Fibroblast of upper back skin (primary cell): ENCODE measurements at places on chromosomes 2 and 18.
A peak's percentile ranks its signal among the peaks of the same experiment; 100 is the strongest.

- no peak for DNase-seq
These were observed 14.4 kb downstream of the IWS1 start for GRCh38 chr2:127511917-127512316.

DNA sequence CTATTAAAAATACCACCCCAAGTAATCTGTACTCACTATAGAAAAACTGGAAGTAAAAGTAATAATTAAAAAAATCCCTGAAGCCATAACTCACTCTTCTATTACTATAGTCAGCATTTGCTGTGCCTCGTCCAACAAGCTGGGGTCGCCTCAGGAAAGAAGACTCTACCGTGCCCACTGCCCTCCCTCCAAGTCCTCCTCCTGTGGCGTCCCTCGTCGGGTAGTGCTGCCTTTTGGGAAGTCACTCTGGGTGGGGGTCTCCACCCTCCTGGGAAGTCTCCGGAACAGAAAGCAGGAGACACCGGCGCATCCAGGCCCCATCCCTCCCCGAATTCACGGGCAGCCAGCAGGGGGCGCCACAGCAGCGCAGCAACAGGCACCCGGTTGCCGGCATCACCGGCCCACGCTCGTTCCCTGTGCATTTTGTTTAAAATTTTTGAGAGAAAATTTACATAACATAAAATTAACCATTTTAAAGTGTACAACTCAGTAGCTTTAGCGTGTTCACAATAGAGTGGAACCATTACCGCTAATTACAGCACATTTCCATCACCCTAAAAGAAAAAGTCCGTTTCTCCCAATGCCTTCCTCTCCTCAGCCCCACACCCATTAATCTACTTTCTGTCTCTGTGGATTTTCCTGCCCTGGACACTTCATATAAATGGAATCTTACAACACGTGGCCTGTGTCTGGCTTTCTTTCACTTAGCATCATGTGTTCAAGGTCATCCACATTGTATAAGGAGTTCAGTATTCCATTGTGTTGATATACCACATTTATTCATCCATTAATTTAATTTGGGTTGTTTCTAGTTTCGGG, 62.2 kb downstream of the ADNP2 start:
- peak; percentile 78 for DNase-seq

DNA sequence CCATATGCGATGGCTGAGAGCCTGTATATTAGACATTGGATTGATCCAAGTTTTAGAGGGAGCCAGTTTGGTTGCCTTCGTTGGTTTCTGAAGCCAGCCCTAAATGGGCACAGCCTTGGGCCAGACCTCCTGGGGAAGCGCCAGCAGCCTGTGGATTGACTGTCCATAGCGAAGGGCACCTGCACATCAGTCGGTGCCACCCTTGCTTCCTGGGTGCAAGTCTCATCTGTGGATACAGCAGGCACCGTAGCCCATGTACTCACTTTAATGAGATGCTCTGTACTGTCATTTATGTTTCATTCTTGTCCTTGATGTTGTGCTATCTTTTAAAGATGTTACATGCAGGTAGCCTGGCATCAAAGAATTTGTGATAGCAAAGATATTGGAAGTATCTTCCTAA, 536.4 kb upstream of the NRP2 start:
- no peak for DNase-seq

- DNase-seq = no peak
These were observed 202.7 kb downstream of the CYRIA start for GRCh38 chr2:16462958-16463357.

DNA sequence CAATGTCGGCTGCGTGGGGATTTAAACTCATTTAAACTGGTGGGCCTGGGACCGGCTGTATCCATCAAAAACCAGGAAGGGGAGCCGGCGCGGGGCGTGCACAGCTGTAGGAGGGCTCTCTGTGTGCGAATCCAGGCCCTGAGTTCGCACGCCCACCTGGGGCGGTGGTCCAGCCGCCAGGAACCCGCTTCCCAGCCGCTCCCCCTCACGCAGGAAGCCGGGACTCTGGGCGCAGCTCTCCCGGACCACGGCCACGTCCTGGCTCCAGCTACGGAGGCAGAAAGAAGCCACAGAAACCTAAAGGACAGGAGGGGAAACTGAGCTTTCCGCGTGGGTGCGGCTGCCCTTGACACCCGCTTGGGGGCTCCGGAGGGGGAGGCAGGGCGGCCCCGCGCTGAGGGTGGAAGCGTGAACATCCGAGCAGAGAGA, 80.6 kb downstream of the GFPT1 start:
- DNase-seq = no peak

DNA sequence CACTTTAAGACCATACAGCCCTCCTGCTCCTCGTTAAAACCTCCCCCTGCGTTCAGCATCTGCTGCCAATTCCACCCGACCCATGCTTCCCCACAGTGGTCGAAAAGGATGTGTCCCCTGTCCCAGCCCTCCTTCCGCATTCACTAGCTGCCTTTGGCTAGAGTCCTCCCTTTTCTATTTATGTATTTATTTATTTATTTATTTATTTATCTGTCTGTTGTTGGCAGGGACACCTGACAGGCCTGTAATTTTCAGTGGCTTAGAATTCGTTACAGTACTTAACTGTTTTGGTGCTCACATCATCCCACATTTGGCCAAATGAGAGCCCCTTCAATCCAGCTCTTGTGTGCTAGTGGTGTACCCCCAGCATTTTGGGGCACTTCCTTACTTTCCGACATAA, 50.8 kb downstream of the GNAL start:
- no peak for DNase-seq
